Ecto neural progenitor cell (in vitro differentiated cells): ENCODE measurements at places on chromosomes 4 and X.

- no peak for DNase-seq
Observed at GRCh38 chr4:140710908-140711622, 45.1 kb downstream of the TBC1D9 start.

DNA sequence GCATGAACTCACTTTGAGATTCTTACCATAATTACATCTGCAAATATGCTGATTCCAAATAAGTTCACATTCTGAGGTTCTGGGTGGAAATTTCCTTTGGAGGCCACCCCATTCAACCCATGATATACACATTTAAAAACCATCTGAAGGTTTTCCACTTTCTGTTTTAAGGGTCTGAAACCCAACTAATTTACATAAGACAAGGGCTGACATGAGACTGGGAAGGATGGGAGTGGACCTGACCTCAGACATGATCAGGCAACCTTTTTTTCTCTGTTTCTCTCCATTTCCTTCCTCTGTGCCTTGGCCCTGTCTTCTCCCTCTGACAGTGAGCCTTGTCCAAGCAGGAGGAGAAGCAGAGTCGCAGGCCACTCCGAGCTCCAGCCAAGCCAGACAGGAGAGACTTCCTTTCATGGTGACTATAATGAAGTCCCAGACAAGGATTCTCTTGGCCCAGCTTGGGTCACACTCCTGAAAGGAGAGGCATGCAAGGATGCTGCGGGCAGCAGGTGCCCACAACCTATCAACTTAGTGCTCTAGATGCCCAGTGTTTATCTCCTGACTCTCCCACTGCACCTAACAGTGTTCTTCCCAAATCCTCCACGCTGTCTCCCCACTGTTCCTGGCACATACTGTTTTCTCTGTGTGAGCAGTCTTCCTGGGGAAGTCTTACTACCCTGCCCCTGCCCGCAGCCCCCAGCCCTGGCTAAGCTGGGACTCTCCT, 39.9 kb downstream of the MSX1 start:
- DNase-seq = no peak

- DNase-seq = no peak
Observed at GRCh38 chrX:14010566-14010965, 19.1 kb downstream of the GEMIN8 start.

GRCh38 chr4:157806184-157806583, 366.6 kb downstream of the GASK1B start:
- DNase-seq = no peak

GRCh38 chr4:99710681-99711345, 53.2 kb upstream of the C4orf54 start:
- no peak for DNase-seq

DNA sequence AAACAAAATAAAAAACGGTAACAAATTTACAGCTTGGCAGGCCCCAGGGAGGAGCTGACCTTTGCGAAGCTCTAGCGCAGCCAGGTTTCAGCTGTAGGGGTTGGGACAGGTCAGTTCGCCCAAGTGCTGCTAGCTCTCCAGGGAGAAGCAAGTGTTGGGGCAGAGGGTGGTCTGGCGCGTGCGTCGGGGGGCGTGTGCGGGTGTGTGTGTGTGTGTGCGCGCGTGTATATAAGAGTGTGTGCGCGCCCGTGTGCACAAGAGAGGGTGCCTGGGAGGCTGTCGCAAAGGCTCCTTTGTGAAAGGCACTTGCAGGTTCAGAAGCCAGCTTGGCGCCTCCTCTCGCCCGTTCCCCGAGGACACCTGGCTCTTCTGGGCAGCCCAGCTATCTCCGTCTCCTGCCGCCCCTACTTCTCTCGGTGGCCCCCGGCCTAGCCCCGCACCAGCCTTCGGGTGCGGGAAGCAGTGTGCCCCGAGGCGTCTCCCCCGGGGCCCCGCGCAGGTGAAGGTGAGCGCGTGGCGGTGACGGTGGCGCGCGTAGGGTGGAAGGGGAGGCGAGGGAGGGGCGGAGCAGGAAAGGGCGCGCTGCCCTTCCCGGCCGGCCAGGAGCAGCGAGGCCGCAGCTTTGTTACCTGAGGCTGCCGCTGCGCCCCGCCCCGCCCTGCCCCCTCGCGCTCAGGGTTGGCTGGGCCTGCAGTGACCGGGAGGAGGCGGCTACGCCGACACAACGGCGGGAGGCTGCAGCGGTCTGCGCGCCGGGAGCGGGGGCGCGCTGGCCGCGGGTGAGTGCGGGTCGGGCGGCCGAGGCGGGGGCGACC, at the start of gene FHDC1:
Gene FHDC1, plus strand, starts transcription at position 693 of the 815 bp plus-strand sequence. CDS start 6,735 bp downstream, outside the sequence.
- peak; percentile 83 for DNase-seq

DNA sequence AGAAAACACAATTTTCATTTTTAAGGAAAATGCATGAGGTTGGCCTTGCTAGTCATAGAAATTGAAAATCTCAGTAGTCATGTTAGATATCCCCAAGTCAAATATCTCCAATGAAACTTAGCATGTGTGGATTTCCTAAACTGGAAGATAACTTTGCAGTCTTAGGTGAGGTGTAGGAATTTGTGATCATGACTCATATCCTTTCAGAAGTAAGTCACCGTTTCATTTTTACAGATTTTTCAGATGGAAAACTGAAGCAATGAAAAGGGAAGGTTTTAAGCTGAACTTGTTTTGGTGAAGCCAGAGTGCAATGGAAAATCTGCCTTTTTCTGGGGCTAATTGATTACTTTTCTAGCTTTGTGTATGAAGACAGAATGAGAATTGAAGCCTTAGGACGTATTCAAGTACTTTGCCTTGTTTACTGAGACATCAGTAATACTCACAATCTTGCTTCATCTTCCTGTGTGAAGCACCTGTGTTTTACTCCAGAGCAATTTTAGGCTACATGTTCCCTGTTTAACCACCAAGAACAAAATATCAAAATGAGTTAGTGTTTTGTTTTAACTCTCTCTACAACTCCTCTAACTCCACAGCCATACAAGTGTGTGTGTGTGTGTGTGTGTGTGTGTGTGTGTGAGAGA, 1662.8 kb upstream of the ADGRL3 start:
- DNase-seq = no peak

- DNase-seq = no peak
Observed at GRCh38 chr4:94304365-94304971, 38.2 kb downstream of the HPGDS start.

DNA sequence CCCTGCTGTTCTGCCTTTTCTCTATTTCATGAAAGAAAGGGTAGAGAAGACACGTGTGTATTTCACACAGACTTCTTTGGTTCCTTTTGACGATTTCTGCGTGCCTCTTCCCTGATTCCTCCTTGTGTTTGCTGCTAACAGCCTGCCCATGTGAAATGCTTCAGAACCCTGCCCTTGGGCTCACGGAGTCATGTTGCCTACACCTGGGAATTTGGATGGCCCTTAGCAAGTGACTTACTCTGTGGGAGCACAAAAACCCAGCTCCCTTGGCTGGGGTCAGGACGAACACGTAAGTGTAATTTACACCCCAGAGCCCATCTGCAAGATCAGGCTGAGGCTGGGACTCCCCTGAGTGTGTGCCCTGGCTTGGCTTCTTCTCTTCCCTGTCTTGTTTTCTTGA, 220.3 kb upstream of the BCOR start:
- DNase-seq = no peak

- DNase-seq = no peak
Observed at GRCh38 chrX:39600222-39600621, 497.5 kb downstream of the BCOR start.

DNA sequence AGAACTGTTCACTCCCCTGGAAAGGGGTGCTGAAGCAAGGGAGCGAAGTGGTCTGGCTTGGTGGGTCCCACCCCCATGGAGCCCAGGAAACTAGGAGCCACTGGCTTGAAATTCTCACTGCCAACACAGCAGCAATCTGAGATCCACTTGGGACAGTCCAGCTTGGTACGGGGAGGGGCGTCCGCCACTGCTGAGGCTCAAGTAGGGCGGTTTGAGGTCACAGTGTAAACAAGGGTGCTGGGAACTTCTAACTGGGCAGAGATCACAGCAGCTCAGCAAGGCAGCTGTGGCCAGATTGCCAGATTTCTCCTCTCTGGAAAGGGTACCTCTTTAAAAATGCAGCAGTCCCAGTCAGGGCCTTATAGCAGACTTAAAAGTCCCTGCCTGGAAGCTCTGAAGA, 53.9 kb upstream of the GALNTL6 start:
- DNase-seq = no peak

DNA sequence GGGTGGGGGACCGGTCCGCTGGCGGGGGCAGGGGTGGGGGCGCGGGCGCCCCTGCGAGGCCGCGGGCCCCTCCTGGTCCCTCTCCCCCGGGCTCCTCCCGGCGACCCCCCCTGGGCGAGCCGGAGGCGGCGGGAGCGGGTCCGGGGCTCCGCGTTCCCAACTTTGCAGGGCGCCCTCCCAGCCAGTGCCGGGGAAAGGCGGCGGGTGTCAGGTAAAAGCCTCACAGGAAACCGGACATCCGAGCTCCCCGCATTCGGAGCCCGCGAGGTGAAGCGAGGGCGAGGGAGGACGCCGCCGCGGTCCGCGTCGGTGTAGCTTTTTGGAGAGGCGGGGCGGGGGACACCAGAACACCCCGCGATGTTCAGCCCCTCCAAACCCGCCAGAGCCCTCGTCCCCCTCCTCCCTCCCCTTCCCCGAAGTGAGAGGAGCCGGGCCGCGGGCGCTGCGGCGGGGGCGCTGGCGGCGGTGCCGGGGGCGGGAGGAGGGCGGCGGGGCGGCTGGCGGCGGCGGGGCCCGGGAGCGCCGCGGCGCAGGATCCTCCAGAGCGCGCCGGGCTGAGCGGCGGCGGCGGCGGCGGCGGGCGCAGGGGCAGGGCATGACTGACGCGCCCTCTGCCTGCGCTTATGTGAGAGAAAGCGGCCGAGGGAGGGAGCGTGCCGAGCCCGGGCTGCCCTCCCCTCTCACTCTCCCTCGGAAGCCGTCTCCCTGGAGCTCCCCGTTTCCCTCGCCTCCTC, at the start of gene VEGFC:
Gene VEGFC, minus strand, starts transcription at position 597 of the 734 bp plus-strand sequence. CDS start 611 bp downstream, outside the sequence.
- peak; percentile 81 for DNase-seq

GRCh38 chrX:107102980-107103379, 15.6 kb downstream of the RBM41 start:
- DNase-seq = no peak

DNA sequence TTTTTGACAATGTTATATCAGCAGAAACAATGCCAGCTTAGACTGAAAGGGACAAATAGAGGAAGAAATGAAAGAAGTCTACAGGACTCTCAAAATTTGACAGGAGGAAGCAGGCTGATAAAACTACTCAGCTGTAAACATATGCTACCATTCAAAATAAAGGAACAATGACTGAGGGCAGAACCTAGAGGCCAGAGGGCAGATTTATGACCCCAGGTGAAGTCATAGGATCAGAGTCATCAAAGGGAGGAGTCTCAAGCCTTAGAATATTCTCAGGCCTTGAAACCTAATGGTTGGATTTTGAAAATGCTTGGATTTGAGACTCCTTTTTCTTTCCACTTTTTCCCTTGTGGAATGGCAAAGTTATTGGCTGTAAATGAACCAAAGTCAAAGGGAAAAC, 17.0 kb upstream of the SYTL5 start:
- DNase-seq = no peak

- DNase-seq = no peak
Observed at GRCh38 chr4:16692524-16692923, 205.9 kb downstream of the LDB2 start.

DNA sequence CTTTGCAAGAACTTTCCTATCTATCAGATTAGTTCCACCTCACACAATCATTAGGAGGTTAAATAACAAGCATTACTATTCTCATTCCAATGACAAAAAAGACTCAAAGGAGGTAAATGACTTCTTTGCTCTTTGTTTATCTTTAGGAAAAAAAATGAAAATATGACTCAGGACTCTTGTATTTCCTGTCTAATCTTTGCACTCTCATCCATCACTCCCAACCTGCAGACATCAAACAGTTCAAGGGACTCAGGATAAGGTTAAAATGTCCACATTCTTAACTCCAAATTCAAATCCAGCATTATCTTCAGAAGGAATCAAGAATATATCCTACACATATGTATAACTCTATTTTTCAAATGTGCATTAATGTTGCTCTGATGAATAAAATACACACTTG, 139.6 kb downstream of the UNC5C start:
- no peak for DNase-seq

GRCh38 chr4:52665592-52665991, 6.5 kb upstream of the USP46 start:
- no peak for DNase-seq

- DNase-seq = no peak
Observed at GRCh38 chr4:8398347-8398746, 42.2 kb downstream of the ACOX3 start.

GRCh38 chrX:109830704-109831206, 97.7 kb upstream of the ACSL4 start:
- DNase-seq = no peak

DNA sequence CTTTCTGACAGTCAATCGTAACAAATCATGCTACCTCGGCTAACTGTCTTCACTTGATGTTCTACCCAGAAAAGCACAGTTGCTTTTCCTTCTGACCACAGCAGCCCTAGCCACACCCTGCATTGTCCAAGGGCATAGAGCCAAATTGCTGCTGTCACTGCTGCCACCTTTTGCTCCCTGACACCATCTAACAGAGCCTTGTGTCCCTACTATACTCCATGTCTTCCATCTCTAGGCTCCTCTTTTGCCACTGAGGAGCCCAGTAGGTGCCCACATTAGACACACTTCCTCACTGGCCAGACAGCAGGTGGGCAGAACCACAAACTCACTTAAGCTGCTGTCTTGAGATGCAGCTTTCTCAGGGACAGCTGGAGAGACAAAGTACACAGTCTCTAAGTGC, 91.4 kb downstream of the ANXA3 start:
- DNase-seq = no peak

DNA sequence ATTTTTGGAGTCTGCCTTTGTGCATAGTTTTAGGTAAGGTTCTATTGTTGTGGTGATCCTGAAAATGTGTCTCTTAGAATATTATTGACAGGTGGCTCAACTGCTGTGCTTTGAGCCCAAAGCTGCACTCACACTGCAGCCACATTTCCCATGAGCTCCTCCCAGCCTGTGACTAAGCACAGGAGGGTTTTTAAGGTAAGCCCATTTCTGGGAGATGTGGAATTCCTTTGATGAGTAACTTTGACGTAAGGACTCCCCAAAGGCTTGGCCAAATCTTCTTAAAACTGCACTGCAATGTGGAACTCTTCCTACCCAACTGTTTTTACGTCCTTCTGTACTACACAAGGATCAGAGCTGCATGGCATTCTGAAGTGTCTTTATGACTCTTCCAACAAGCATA, 20.0 kb upstream of the TMPRSS11A start:
- no peak for DNase-seq

DNA sequence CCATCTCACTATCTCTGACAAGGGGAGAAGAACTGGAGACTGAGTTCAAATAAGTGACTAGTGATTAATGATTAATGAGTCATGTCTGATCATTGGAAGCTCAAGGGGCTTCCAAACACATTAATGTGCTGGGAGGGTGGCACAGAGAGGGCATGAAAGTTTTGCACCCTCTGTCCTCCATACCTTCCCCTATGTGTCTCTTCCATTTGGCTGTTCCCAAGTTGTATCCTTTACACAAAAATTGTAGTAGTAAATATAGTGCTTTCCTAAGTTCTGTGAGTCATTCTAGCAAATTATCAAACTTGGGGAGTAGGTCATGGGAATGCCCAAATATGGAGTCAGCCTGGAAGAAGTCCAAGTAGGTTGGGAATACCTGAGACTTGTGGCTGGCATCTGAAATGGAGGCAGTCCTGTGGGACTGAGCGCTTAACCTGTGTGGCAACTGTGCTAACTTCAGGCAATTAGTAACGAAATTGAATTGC, 4.1 kb upstream of the FAM200B start:
- no peak for DNase-seq

GRCh38 chr4:41374490-41374889, 117.8 kb downstream of the UCHL1 start:
- DNase-seq = no peak
